ENCODE measurements at places on chromosomes 6 and 20. TPM values are rescaled to one million over a fixed set of nuclear protein-coding genes. Genes with fewer than 3 reads are reported as not detected.

DNA sequence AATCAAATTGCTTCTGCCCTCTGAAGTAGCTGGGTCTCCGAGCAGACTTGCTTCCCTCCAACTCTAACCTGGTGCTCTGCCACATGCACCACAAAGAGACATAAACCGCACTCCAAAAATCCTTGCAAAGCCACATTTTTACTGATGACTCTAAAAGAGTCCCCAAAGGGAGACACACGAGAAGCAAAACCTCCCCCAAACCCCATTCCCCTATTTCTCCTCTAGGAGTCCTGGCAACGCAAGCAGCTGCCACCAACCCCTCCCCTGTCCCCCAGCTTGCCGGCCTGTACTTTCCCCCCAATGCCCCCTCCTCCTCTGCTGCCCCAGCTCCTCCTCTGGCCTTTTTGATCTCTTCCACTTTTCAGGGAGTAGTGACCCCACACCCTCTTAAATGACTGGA is 180.1 kb upstream of the ARID1B start:
- H3K36me3 ChIP-seq, result no peaks in the 10 kb centered on the region
- no peak overlapping the region for H3K27ac ChIP-seq
- H3K27me3 ChIP-seq, result peaks cover 13% of the 10 kb centered on the region
- peaks cover 6% of the 10 kb centered on the region for H3K4me1 ChIP-seq
- no peak for DNase-seq
- H3K4me3 ChIP-seq, result no peak overlapping the region

DNA sequence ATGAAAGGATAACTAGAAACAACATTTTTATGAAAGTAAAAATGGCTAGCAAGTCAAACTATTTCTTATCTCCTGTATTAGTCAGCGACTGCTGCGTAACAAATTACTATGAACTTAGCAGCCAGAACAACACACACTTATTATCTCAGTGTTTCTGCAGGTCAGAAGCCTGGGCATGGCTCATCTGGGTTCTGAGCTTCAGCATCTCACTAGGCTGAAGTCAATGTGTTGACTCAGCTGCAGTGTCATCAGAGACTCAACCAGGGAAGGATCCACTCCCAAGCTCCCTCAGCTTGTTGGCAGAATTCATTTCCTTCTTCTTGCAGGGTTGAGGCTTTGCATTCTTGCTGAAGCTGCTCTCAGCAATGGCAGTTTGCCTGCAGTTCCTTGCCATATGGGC is 33.2 kb upstream of the IGF2R start:
- no peak overlapping the region for H3K27ac ChIP-seq
- no peak overlapping the region for H3K4me3 ChIP-seq
- DNase-seq, result peak; percentile 45

DNA sequence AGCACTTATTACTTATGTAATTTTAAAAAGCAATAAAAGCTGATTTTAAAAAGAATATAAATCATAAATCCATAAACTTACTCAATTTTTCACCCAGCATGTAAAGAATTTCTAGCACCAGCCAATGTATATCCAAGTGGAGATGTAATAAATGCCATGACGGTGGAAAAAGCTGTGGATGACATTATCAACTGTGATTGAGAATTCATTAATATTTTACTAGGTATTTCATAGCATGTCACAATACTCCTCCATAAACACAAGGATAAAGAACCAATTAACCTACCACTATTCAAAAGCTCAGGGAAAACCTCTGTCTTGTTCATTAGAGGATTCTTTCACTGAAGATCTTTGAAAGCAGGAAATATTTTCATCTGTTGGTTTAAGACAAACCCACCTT is 13.2 kb downstream of the MMS22L start:
- H3K27me3 ChIP-seq, result no peaks in the 10 kb centered on the region
- H3K4me3 ChIP-seq, result no peak overlapping the region

GRCh38 chr6:48990739-48991138 is 472.3 kb downstream of the MMUT start:
- no peak for DNase-seq
- H3K36me3 ChIP-seq, result peaks cover 21% of the 10 kb centered on the region
- H3K27me3 ChIP-seq, result no peaks in the 10 kb centered on the region
- peaks cover 11% of the 10 kb centered on the region for H3K4me1 ChIP-seq
- peak overlapping the region; percentile 38 for H3K4me3 ChIP-seq

- H3K27ac ChIP-seq, result no peak overlapping the region
- H3K36me3 ChIP-seq, result peaks cover 18% of the 10 kb centered on the region
- H3K4me1 ChIP-seq, result peaks cover 8% of the 10 kb centered on the region
- no peak for DNase-seq
These were observed 135.1 kb downstream of the AGPAT4 start for GRCh38 chr6:161138543-161139303.

DNA sequence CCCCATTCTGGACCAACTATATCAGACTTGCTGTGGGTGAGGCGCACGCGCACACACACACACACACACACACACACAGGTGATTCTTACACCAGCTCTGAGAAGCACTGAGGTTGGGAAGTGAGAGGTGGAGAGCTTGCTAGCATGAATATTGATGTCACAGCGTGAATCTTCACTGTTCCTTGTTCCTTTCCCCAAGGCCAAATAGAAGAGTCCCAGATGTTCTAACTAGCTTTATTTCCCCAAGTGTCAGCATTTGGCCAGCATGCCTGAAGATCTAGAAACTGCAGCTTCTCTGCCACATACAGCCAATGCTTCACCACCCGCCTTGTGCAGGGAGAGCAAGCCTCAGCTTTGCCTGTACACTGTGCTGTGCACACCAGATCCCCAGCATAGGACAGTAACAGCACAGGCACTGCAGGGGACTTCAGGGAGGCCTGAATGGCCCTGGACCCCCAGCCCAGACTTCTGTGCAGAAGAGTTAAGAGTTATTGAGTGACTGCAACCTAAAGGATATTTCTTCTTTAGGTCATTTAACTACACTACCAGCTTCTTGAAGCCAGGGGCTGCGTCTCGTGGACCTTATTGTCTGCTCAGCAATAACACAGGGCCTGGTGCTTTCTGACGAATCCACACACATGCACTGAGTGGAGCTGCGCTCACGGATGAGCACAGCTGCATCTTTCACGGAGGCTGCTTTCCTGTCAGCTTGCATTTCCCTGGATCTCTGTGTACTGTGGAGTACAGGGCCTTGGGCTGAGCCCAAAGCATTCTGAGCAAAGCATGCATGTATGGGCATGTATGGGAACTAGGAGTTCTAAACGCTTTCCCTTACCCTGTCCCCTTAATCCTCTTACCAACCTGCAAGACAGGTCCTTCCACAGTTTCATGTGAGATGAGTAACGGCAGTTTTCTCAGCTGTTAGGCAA is 13.9 kb upstream of the CD93 start:
- H3K4me3 ChIP-seq, result no peak overlapping the region
- no peaks in the 10 kb centered on the region for H3K36me3 ChIP-seq
- H3K27ac ChIP-seq, result no peak overlapping the region
- DNase-seq, result no peak

DNA sequence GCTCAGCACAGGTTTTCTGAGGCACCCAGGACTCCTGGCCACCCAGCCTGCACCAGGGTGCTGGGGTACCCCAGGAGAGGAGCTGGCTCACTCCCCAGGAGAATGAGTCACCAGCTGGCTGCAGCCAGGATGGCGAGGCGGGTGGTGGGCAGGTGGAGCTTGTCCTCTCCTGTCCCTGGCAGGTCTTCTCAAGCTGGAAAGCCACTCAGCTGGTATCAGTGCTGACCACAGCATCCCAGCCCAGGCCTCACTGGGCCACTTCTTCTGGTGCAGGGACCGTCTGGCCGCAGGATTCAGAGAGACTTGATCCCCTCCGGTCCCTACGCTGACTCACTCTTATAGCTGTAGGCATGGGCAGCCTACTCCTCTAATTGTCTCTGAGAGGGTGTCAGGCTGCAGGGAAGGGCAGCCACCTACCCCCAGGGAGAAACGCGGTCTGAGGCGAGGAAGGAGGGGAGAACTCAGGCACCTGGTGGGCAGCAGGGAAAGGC is 22.2 kb downstream of the TFEB start:
- peak overlapping the region; percentile 84 for H3K27ac ChIP-seq
- peaks cover 49% of the 10 kb centered on the region for H3K4me1 ChIP-seq
- peak overlapping the region; percentile 24 for H3K4me3 ChIP-seq
- peak; percentile 66 for DNase-seq

- DNase-seq, result no peak
- H3K27me3 ChIP-seq, result peaks cover 10% of the 10 kb centered on the region
- H3K36me3 ChIP-seq, result no peaks in the 10 kb centered on the region
- H3K4me3 ChIP-seq, result no peak overlapping the region
- H3K27ac ChIP-seq, result no peak overlapping the region
These were observed 21.6 kb downstream of the CALHM6 start for GRCh38 chr6:116482780-116483179.

- peaks cover 5% of the 10 kb centered on the region for H3K27me3 ChIP-seq
- no peak for DNase-seq
- H3K4me1 ChIP-seq, result no peaks in the 10 kb centered on the region
- no peak overlapping the region for H3K4me3 ChIP-seq
These were observed 72.7 kb upstream of the AKAP12 start for GRCh38 chr6:151167034-151167433.

The ASIP gene
- not detected for total RNA-seq
